ENCODE measurements at places on chromosomes 12 and 14. TPM values are rescaled to one million over a fixed set of nuclear protein-coding genes. Genes with fewer than 3 reads are reported as not detected.
A peak's percentile ranks its signal among the peaks of the same experiment; 100 is the strongest.

GRCh38 chr12:8453021-8453513, 2.7 kb upstream of the CLEC6A start:
- H3K27ac ChIP-seq, result no peak overlapping the region
- H3K4me3 ChIP-seq, result no peak overlapping the region
- H3K27me3 ChIP-seq, result no peaks in the 10 kb centered on the region
- no peaks in the 10 kb centered on the region for H3K4me1 ChIP-seq
- no peaks in the 10 kb centered on the region for H3K36me3 ChIP-seq

DNA sequence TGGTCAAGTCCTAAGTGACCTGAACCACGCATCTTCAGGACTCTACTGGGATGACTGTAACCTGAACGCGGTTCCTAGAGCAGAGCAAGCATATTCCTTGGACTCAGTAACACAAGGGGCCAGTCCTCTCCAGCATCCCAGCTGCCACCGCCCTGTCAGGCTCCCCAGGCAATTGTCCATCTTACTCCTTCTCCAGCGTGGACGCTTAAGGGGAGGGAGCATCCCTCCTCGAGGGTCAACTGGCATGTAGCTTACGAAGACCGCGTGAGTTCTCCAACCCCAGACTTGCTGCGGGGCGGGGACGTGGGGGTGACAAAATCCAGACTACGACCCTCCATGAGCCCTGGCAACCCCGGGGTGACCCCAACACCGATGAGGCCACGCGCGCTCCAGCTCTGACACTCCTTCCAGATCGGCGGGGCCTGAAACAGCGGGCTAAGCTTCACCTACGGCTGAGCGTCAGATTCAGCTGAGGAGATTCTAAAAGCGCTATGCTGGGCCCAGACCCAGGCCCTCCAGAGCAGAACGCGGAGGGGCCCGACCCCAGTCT, 846 bp upstream of the MTHFD1 start:
- H3K27me3 ChIP-seq, result no peaks in the 10 kb centered on the region
- H3K4me1 ChIP-seq, result no peaks in the 10 kb centered on the region
- DNase-seq, result peak; percentile 80
- H3K4me3 ChIP-seq, result peak overlapping the region; percentile 89
- H3K36me3 ChIP-seq, result no peaks in the 10 kb centered on the region

ZNF891 gene
- 3.1 TPM for total RNA-seq

- no peaks in the 10 kb centered on the region for H3K36me3 ChIP-seq
- no peaks in the 10 kb centered on the region for H3K27me3 ChIP-seq
- no peak overlapping the region for H3K27ac ChIP-seq
- no peak for DNase-seq
- H3K4me3 ChIP-seq, result no peak overlapping the region
Observed at GRCh38 chr14:98960617-98961013, 311.4 kb downstream of the BCL11B start.

- no peak overlapping the region for H3K4me3 ChIP-seq
- peak overlapping the region; percentile 73 for H3K27ac ChIP-seq
- H3K36me3 ChIP-seq, result no peaks in the 10 kb centered on the region
- peaks cover 4% of the 10 kb centered on the region for H3K4me1 ChIP-seq
- H3K27me3 ChIP-seq, result no peaks in the 10 kb centered on the region
- DNase-seq, result no peak
Observed at GRCh38 chr14:76773188-76773885, 12.1 kb downstream of the VASH1 start.

GRCh38 chr12:86748894-86749293, 492.7 kb upstream of the MGAT4C start:
- no peaks in the 10 kb centered on the region for H3K27me3 ChIP-seq
- H3K4me3 ChIP-seq, result no peak overlapping the region
- no peak overlapping the region for H3K27ac ChIP-seq
- H3K4me1 ChIP-seq, result no peaks in the 10 kb centered on the region

DNA sequence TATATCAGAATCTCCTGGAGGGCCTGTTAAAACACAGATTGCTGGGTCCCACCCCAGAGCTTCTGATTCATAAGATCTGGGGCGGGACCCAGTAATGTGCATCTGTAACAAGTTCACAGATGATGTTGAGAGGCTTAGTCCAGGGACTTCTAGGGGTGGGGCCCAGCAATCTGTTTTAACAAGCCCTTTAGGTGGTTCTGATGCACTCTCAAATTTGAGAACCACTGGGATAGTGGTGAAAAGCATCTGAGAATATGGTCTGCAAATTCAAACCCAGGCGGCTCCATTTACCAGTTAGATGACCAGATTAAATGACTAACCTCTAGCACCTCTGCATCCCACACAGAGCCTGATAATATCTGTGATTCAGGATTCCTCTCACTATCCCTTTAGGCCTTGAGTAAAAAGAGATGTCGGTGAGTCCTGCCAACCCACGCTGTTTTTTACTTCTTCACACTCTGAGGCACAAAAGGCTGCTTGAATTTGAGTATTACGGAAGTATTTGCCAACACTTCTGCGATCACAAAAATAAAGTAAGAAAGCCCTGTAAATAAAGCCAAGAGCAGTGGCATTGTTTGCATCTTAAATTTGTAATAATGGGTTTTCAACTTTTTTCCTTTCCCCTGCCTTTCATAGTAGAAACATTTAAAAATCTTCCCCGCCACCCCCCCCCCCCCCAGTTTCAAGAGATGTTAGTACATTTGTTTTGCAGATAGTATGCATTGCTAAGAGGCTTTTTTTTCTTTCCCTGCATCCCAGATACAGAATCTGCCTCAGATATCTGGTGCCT, 1.8 kb upstream of the FRS2 start:
- no peak overlapping the region for H3K4me3 ChIP-seq
- H3K27ac ChIP-seq, result no peak overlapping the region
- DNase-seq, result no peak
- no peaks in the 10 kb centered on the region for H3K27me3 ChIP-seq
- peaks cover 5% of the 10 kb centered on the region for H3K4me1 ChIP-seq

GRCh38 chr14:104424406-104425072, 155.0 kb upstream of the C14orf180 start:
- no peak overlapping the region for H3K4me3 ChIP-seq
- H3K4me1 ChIP-seq, result no peaks in the 10 kb centered on the region
- H3K27ac ChIP-seq, result no peak overlapping the region

- H3K27me3 ChIP-seq, result no peaks in the 10 kb centered on the region
- H3K36me3 ChIP-seq, result no peaks in the 10 kb centered on the region
- peaks cover 7% of the 10 kb centered on the region for H3K4me1 ChIP-seq
- DNase-seq, result no peak
- no peak overlapping the region for H3K4me3 ChIP-seq
Observed at GRCh38 chr12:104142543-104142942, 4.5 kb upstream of the NFYB start.

- no peak overlapping the region for H3K27ac ChIP-seq
- H3K4me3 ChIP-seq, result no peak overlapping the region
- no peaks in the 10 kb centered on the region for H3K36me3 ChIP-seq
Observed at GRCh38 chr14:63781686-63782085, 53.8 kb upstream of the SGPP1 start.

KRT75 gene
- not detected for total RNA-seq

- no peak overlapping the region for H3K4me3 ChIP-seq
- no peak for DNase-seq
- H3K36me3 ChIP-seq, result no peaks in the 10 kb centered on the region
- no peaks in the 10 kb centered on the region for H3K27me3 ChIP-seq
- no peak overlapping the region for H3K27ac ChIP-seq
Observed at GRCh38 chr14:90750701-90751100, 65.5 kb downstream of the TTC7B start.

TC2N gene
- 39.7 TPM for total RNA-seq

DNA sequence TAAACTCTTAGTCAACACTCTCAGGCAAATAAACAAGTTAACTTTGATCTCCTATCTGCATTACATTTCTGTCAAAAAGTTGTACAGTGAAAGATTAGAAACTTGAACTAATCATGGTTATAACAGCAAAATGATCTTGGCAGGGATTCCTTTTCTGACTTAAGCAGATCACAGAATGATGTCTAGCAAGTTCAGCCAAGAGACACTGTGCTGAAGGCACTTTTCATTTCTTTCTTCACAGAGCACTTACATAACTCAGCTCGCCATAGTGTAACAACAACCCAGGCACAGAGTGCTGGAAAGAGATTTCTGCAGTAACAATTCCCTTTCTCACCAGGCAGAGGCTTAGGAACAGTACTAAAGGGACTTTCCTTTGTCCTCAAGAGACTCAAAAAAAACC, 19.6 kb upstream of the CSRP2 start:
- H3K4me1 ChIP-seq, result no peaks in the 10 kb centered on the region
- no peak overlapping the region for H3K27ac ChIP-seq
- H3K4me3 ChIP-seq, result no peak overlapping the region
- no peaks in the 10 kb centered on the region for H3K36me3 ChIP-seq
- H3K27me3 ChIP-seq, result no peaks in the 10 kb centered on the region

DNA sequence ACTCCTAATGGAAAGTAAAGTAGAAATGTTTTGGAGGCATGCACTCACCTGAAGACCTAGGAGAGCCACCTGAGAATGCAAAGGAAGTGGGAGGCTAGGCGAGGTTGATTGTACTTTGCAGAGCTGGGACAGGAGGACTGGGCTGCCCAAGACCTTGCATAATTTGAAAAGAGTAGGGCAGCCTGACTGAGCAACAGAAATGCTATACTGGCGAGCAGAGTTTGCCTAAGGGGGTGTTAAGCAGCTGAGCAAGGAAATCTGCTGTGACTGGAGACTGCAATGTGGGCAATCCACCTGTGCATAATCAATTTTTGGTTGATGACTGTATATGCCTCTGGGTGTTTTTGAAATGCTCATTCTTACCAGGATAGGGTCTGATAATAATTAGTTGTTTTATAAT, 834.1 kb downstream of the TRHDE start:
- H3K4me1 ChIP-seq, result no peaks in the 10 kb centered on the region
- no peaks in the 10 kb centered on the region for H3K36me3 ChIP-seq
- peaks cover 2% of the 10 kb centered on the region for H3K27me3 ChIP-seq
- no peak overlapping the region for H3K4me3 ChIP-seq
- no peak for DNase-seq

- no peak overlapping the region for H3K4me3 ChIP-seq
- DNase-seq, result no peak
- H3K36me3 ChIP-seq, result no peaks in the 10 kb centered on the region
- peaks cover 3% of the 10 kb centered on the region for H3K4me1 ChIP-seq
Observed at GRCh38 chr14:75804570-75805275, 143.7 kb downstream of the TTLL5 start.

KRT83 gene
- total RNA-seq, result not detected

GRCh38 chr12:94055528-94055927, 92.8 kb upstream of the PLXNC1 start:
- H3K36me3 ChIP-seq, result no peaks in the 10 kb centered on the region
- H3K4me1 ChIP-seq, result no peaks in the 10 kb centered on the region
- no peaks in the 10 kb centered on the region for H3K27me3 ChIP-seq
- H3K4me3 ChIP-seq, result no peak overlapping the region

- no peaks in the 10 kb centered on the region for H3K36me3 ChIP-seq
- H3K4me1 ChIP-seq, result peaks cover 6% of the 10 kb centered on the region
- no peaks in the 10 kb centered on the region for H3K27me3 ChIP-seq
- peak overlapping the region; percentile 99 for H3K27ac ChIP-seq
- peak overlapping the region; percentile 88 for H3K4me3 ChIP-seq
- peak; percentile 86 for DNase-seq
Observed at GRCh38 chr14:61695695-61696527, 598 bp downstream of the HIF1A start.

TDRD9 gene
- total RNA-seq, result 6.6 TPM

DNA sequence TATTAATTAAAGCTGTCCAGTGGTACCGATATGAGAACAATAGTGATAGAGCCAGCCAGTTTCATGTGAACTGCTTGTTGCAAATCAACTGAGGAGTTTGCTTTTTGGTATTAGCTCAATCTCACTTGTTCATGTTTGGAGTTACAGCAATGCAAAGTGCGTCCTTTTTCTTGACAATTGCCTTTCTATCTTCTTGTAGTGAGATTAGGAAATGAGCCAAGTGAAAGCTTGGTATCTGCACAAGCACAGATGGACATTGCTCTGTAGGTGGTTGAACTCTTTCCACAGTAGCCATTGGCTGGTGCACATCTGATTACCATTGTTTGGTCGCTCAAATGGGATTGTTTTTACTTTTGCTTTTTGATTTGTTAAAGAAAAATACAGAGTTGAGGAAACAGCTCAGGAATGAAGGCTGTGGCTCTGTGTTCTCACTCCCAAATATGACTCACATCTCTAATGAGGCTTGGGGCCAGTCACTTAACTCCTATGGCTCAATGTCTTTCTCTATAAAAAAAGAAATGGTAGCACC, 241.4 kb downstream of the BMP4 start:
- no peaks in the 10 kb centered on the region for H3K4me1 ChIP-seq
- no peak for DNase-seq
- no peak overlapping the region for H3K27ac ChIP-seq
- no peaks in the 10 kb centered on the region for H3K27me3 ChIP-seq
- H3K4me3 ChIP-seq, result no peak overlapping the region

GRCh38 chr12:42361909-42362646, 36.1 kb downstream of the PPHLN1 start:
- H3K4me3 ChIP-seq, result no peak overlapping the region
- no peak for DNase-seq
- no peaks in the 10 kb centered on the region for H3K27me3 ChIP-seq
- H3K27ac ChIP-seq, result no peak overlapping the region

All from kidney (tissue), 22 donors.